ENCODE measurements at places on chromosomes 16 and 17.

- no peak for DNase-seq
Measured at GRCh38 chr17:63997341-63998048, 656 bp upstream of the PRR29 start.

DNA sequence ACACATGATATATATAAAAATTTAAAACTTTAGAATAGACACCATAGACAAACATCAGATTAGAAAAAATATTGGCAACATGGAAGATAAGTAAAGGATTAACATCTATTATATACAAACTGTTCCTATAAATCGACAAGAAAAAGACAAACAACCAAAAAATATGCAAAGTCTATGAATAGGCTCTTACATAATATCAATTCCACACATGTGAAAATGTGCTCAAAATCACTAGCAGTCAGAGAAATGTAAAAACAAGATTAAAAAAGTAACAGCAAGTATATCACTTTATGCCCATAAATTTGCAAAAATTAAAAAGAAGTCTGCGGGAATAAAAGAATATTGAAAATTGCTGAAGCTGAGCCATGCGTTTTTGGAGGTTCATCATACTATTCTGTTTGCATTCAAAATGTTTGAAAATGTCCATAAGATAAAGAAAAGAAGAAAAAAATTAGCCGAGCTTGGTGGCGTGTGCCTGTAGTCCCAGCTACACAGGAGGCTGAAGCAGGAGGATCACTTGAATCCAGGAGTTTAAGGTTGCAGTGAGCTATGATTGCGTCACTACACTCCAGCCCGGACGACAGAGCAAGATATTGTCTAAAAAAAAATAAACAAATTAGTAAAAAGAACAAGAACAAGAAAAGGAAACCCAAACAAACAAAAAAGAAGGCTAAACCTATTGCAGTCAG is 11.2 kb upstream of the ERN2 start:
- DNase-seq: no peak

DNA sequence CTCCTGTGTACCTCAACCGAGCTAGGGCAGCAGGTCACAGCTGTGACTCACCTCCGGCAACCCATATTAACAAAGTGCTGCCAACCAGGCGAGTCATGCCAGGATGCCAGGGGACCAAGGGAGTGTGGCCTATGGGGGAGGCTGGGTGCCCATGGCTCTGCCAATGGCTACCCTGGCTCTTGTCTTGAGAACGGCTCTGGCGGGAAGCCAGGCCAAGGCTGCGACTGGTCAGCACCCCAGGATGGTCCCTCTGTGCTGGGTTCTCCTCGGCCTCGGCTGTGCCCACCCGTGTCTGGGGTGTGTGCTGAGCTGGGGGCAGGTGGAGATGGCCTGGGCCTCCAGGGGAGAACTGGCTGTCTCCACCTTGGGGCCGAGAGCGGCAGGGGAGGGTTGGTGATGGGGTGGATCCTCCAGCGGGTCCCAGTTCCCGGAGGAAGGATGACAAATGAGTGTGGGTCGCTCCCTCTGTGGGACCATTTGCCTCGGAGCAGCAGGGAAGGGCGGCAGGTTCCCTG is 75.8 kb downstream of the MRC2 start:
- DNase-seq: no peak

DNA sequence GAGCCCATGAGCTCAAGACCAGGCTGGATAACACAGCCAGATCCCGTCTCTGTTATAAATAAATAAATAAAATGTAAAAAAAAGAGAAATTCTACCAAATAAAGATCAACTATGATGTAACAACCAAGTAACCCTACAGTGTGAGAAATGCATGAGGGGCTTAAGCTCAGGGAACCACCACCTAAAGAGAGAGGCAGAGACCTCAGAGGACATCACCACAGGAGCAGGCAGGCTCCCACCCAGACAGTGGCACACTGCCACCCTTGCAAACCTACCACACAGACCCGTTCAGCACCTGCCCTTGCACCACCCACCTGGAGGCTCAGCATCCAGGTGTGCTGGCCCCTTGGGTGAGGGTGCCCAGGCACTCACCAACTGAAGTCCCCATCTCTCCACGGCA is 45.6 kb downstream of the ANKRD11 start:
- no peak for DNase-seq

DNA sequence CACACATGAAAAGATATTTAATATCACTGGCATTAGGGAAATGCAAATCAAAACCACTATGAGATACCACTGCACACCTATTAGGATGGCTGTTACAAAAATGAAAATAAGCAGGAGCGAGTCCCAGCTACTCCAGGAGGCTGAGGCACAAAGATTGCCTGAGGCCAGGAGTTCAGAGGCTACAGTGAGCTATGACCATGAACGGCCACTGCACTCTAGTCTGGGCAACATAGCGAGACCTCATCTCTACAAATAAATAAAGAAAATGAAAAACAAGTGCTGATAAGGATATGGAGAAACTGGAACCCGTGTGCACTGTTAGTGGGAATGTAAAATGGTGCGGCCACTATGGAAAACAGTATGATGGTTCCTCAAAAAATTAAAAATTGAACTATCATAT is 23.6 kb downstream of the KIFC3 start:
- no peak for DNase-seq

GRCh38 chr17:45436625-45437464 is 4.2 kb upstream of the ARHGAP27 start:
- no peak for DNase-seq

DNA sequence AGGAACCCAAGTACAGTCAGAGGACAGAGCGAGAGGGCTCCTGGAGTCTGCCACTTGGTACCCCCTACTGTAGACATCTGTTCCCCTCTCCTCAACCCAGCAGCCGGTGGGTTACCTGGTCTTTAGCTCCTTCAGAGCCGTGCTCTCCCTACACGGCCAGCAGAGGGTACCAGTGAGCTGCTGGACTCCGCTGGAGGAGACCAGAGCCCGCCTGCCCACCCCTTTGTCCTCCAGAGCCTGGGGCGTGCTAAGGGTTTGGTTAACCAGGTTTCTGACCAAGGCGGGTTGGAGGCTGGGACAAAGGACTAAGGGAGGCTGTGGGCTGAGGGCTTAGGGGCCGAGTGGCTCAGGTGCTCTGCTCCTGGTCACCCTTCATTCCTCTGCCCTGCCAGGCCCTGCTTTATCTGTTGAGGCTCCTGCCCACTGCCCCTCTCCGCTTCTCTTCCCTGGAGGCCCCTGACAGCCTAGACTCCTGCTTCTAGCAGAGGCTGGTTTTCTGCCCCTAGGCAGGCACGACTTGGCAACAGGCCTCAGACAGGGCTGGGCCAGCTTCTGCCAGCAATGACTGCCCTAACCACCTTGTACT is 2.7 kb upstream of the HSD11B2 start:
- DNase-seq: no peak

DNA sequence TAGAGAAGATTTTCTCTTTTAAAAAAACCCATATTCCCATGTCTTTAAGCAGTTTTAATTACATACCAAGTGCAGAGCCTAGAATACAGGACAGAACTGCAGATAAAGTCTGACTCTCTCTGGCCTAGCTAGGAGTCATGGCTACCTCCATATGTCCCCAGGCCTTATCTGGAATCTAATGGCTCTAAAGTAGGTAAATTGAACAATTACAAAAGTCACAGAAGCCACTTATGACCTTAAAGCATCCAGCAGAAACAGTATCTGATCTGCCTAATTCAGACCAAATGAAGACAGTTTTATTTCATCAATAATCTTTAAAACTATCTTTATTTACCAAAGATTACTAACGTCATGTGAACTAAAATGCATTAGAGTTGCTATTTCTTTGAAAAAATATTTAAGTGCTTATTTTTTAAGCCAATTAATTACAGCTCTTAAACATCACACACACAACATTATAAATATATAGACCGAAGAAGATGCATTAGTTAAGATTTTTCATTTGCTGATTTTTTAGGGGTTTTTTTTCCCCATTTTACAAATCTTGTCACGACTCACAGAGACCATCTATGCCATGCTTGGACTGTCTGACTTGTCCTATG is 28.7 kb downstream of the PMM2 start:
- DNase-seq: no peak

DNA sequence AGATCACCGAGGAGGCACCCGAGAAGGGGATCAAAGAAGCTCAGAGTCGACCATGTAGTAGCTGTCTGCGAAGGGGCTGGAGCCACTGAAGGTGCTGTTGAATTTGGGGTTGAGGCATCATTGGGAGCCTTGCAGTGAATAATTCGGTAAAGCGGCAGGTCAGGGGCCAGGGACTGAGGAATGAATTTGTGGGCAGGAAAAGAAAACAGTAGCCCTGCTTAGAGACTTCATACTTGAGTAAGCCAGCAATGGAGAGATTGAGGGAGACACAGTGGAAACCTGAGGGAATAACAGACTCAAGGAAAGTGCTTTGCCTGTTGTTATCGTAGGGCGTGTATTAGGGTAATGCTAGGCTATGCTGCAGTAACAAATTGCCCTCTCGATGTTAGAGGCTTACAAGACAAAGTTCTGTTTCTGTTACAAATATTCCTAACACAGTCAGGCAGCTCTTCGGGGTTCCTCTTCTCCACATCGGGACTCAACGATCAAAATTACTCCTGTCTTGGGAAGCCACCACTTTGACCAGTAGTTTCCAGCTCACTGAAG is 13.4 kb upstream of the HERPUD1 start:
- DNase-seq: no peak

GRCh38 chr16:58515871-58516767 is 802 bp downstream of the SETD6 start:
- DNase-seq: no peak

- no peak for DNase-seq
Measured at GRCh38 chr17:13835151-13835550, 233.4 kb upstream of the HS3ST3A1 start.

GRCh38 chr16:3152027-3152276 is 17.1 kb downstream of the ZNF213 start:
- no peak for DNase-seq

DNA sequence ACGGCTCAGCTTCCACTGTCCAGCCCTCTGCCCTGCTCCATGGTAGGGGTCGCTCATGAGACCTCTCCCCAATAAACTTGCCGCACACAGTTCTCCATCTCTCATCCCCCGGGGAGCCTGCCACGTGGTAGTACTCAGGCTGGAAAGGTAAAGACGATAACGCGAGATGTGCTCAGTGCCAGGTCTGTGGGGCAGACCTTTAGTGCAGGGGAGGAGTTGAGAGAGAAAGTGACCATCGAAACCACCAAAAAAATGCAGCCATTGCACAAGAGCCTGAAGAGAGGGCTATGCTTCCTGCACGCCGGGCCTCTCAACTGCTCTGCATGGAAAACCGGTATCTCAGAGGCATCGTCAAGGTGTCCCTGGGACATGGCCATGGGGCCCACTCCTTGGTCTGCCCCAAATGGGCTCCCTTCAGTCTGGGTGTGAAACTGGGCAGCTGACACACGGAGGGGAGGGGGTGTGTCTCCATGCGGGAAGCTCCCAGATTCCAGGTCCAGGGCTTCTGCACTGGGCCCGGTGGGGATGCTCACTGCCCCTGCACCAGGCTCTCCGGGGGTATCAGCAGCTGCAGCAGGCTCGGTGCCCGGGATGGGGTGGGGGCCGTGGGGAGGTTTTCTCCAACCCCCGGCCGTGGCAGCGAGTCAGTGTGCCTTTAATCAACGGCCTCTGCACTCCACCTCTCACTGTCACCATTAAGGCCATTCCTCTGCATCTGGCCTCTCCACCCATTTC is 4.7 kb upstream of the AANAT start:
- DNase-seq: no peak

- no peak for DNase-seq
Measured at GRCh38 chr17:35889241-35889640, 9.1 kb upstream of the CCL5 start.

GRCh38 chr17:70588003-70588402 is 418.7 kb downstream of the KCNJ2 start:
- DNase-seq: no peak

- DNase-seq: no peak
Measured at GRCh38 chr17:34246881-34247280, 8.2 kb upstream of the CCL2 start.

DNA sequence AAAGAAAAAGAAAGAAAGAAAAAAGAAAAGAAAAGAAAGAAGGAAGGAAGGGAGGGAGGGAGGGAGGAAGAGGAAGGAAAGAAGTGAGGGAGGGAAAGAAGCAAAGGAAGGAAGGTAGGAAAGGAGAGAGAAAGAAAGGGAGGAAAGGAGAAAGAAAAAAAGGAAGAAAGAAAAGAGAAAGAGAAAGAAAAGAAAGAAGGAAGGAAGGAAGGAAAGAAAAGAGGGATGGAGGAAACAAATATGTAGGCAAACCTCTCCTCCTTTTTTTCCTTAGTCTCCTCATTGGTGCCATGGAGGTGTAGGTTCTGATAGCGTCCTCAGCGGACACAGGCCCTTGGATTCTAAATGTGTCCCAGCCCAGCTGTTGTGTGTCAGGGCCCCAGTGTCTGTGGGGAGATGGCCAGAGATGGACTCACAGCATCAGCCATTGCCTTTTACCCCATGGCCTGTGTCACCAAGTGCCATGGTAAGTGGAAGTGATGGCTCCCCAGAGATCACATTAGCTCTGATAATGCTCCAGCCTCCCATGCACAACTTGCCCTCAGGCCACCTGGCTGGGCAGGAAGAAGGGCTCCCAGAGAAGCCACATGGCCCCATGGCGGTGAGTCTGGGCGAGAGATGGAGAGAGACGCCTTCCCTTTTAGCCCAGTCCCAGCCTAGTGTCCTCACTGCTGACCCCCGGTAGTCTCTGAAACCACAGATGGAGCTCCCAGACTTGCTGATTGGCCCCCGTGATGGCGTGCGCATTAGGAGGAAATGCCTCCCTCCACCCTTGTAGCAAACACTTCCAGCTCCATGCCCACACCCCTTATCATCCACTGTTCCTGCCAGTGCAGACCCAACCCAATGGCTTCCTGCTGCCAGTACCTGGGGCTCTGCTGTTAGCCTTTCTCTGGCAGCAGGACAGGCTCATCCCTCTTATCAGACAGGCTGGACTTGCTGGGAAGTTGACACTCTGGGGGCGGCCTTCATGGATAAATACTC is 3.7 kb upstream of the SLC6A2 start:
- DNase-seq: no peak

GRCh38 chr17:61149106-61149825 is 250.4 kb upstream of the TBX2 start:
- no peak for DNase-seq

- DNase-seq: peak; percentile 90
Measured at GRCh38 chr16:56988948-56989945, at the start of gene NLRC5. NLRC5 (plus strand) TSS chr16:56989557; CDS start chr16:57020713, 31,156 bp downstream.

- peak; percentile 10 for DNase-seq
Measured at GRCh38 chr16:49441366-49441780, 67.8 kb downstream of the C16orf78 start.

DNA sequence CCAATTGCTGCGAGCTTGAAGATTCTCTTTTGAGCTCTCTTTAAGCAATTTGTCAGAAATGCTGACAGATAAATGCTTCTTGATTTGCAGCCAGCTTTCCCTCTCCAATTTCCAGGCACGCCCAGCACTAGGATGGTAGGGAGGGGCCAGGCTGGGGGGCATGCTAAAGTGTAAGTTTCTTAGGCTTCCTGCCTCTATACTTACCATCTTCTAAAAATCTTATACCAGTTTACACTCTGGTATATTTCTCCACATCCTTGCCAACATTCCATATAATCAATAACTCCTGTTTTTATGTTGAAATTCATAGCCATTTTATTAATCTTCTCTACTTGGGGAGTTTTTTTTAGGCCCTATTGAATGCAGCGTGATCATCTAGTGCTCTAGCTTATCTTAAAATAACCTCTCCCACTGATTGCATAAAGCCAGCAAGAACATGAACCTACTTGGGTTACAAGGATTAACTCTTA is 17.5 kb downstream of the ACSF2 start:
- no peak for DNase-seq
